ENCODE measurements at places on chromosomes 12 and 14.
A peak's percentile ranks its signal among the peaks of the same experiment; 100 is the strongest.

GRCh38 chr12:10301103-10301502 is 6.6 kb upstream of the KLRD1 start:
- DNase-seq: no peak

- no peak for DNase-seq
These were observed 377 bp downstream of the CCNT1 start for GRCh38 chr12:48716168-48716492.

DNA sequence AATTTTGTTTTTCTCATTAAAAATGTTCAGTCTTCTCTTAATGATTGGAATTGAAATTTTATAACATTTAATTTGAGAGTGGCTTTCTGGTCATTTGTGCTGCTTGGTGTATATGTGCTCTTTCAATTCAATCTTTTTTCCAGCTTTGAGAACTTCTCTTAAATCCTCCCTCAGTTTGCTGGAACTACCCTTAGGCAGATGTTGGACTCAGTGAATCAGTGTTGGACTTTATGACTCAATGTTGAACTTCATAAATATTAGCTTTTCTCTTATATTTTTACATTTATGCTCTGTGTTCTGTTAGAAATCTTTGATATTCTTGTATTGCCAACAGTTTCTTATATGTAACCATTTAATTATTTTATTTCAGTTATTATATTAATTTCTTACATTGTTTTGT is 935.5 kb upstream of the FBXO33 start:
- no peak for DNase-seq

- DNase-seq: no peak
These were observed 4.5 kb downstream of the FOXA1 start for GRCh38 chr14:37590428-37591139.

- DNase-seq: no peak
These were observed at the start of gene MYBPC1 for GRCh38 chr12:101594700-101595099. TSS of gene MYBPC1 (plus strand) at chr12:101594971. CDS start at chr12:101595071, 100 bp downstream.

- DNase-seq: no peak
These were observed 1212.4 kb upstream of the TMEM132C start for GRCh38 chr12:127054531-127054930.

DNA sequence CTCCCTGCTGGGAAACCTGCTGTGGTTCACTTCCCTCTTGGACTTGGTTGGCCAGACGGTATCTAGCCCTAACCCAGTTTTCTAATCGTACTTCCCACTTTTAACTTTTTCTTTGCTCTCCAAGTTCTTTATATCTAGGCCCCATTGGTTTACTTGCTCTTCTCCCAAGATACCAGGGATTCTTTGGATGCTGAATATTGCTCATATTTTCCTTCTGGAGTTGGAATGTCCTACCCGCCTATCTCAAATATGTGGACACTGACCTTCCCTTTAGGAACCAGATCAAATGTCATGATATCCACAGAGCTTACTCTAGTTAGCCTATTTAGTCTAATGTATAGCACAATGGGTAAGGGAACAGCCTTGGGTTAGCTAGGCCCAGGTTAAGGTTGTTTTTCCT is 228.6 kb downstream of the DACT1 start:
- no peak for DNase-seq

- DNase-seq: no peak
These were observed 16.5 kb downstream of the SELPLG start for GRCh38 chr12:108616941-108617858.

DNA sequence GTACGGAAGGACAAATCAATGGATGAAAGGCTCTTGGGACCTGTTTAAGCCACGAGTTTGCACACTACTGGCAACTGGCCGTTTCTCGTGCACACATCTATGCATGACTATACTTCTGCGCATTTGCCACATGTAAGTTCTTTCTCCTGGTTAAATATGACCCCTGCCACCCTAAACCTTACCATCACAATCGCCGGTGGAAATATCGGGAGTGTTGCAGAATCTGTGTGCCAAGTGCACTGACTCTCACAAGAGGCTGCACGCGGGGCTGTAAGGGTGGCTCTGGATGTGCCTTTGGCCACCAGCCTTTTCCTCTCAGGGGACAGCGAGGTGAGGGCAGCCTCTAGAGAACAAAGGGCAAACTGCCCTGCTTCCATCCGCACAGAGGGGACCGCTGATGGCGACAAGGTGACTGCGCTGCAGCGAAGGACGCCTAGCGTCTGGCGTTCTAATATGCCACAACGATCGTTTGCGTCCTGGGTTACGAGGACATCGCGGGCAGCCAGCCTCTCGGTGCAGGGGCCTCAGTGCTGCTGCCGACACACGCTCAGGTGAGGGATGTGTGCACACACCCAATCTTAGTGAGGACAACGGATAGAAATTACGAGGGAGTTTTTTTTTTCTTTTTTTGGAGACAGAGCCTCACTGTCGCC is 232.2 kb downstream of the PCNX1 start:
- DNase-seq: no peak

DNA sequence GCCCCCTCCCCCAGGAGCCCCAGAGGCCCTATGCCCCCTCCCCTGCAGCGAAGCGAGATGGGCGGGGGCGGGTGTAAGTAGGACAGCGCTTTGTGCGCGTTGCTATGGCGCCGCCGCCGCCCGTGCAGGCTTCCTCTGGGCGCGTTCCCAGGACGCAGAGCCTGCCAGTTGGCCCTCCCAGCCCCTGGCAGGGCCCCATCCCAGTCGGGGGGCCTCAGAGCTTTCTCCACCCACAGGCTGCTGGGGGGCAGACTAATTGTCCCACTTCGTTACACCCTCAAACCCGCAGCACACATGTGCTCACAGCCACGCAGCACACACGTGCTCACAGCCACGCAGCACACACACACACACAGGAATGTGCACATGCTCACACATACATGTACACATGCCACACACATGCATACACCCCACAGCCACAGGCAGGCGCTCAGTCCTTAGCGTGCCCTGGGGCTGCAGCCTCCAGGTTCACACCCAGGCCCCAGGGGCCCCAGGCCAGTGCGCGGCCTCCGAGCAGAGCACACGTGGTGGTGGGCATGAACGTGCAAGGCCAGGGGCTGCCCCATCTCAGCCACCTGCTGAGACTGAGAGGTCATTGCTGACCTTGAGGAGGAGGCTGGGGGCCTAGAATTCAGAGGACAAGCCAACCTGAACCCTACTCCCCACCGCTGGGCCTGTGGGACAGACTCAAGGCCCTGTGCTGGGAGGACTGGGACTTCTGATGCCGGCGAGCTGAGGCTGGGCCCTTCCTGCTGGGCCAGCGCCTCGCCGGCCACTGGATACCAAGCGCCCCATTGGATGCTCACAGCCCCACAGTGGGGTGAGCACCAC is 15.6 kb downstream of the TRMT61A start:
- no peak for DNase-seq

DNA sequence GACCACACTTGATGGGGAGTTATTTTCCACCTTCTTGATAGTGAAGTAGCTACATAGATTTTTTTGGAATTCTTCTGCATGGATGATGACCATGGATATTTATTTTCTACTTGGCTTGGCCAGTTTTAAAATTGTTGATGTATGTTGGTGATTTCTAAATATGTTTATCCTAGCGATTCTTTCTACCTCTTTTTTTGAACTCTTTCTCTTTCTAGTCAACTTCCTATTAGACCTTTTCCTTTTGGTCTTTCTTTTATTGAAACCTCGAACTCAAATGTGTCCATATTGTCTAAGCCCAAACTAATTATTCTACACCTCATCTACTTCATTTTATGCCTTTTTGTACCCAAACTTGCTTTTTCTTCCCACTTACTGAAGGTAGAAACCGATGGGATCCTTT is 37.0 kb downstream of the CCDC91 start:
- DNase-seq: no peak

- DNase-seq: no peak
These were observed 38.3 kb downstream of the GALNT4 start for GRCh38 chr12:89486264-89486663.

DNA sequence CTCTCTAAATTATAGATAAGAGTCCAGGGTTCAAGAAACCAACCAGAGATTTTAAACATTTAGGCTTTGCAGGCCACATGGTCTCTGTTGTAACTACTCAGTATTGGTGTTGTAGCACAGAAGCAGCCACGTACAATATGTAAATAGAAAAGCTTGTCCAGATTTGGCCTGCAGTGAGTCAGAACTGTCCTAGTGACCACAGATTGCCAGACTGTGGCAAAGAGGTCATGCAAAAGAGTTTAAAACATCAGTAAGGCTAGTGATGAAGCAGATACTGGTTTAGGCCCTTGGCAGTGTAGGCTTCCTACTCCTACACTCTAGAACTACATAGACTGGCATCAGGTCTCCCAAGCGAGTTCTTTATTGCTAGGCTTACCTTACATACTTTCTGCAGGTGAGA is 117.6 kb upstream of the GARIN6 start:
- no peak for DNase-seq

DNA sequence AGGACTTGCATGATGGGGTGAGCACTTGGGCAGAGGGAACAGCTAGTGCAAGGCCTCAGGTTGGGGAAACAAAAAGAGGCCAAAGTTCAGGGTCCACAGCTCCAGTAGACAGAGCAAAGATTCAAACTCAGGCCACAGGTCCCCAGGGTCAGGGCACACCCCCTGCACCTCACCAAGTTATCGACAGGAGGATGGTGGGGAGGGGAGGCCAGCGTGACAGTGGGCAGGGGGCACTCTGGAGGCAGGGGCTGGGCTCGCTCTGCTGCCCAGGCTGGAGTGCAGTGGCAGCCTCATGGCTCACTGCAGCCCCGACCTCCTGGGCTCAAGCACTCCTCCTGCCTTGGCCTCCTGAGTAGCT is 32.4 kb upstream of the ULK1 start:
- no peak for DNase-seq

DNA sequence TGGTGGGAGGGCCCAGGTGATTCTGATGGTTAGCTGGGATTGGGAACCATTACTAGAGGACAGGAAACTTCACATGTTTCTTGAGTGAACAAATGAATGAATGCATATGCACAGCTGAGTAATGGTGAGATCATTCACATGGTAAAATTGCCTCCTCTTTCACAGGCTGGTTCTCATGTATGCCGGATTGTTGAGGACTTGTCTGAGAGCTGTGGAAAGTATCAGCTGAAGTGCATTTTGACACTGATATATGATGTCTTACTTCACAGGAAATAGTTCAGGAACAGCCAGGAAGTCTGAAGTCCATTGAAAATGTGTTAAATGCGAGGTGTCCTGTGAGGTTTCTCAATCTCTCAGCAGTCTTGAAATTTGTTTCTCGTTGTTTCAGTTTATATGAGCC is 77.6 kb upstream of the DACT1 start:
- no peak for DNase-seq

GRCh38 chr12:92140896-92141536 is 4.6 kb downstream of the BTG1 start:
- DNase-seq: no peak

DNA sequence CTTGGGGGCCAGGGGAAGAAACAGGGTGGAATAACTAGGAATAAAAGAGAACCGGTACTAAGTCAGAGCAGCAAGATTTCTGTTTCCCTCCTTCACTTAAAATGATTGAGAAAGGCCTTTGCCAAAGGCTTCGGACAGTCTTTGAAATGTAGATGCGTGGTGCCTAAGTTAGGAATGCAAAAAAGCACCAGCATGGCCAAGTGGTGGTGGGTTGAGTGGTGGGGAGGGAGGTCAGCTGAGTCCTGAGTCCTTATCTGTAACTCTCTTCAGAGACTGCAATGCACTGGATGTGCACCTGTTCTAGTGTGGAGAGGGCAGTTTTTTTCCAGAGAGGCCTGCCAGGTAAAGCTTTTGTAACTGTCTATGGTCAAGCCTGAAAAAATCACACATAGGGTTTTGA is 919.9 kb downstream of the FSCB start:
- no peak for DNase-seq

DNA sequence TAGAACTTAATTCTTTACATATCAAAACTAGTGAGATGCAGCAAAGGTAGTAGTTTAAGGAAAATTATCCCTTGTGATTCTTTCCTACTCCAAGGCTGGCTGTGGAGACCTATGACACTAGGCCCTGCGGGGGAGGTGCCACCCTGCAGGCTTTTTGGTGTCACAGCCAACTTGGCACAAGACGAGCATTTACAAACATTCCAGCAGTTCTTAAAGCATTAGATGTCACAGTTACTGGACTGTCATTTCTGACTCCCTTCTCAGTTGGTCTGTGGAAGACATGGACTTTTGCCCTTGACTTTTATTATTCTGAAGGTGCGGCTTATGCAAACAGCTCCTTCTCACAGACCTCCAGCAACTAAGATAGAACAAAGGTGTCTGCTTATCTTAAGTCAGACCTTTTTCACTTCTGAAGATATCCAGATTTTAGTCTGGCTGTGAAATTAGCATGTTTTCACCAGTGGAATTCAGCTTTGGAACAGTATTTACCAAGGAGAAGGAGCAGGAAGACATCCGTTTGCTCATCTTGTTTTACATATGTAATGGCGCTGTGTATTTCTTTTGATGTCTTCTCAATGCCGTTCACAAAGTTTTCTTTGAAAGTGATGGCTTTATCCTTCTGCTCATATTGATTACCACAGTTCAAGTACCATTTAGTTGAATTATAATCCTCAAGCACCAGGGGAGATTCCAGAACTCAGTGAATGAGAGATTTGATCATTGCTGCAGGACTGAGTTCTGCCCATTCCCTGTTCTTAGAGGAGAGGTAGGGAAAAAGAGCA is 17.9 kb downstream of the SRGAP1 start:
- DNase-seq: no peak

GRCh38 chr12:120259418-120260202 is 5.9 kb downstream of the PXN start:
- DNase-seq: no peak

GRCh38 chr12:53938326-53939140 is at the start of gene HOXC13:
TSS of gene HOXC13 (plus strand) at chr12:53938831. CDS start at chr12:53938907, 76 bp downstream.
- peak; percentile 40 for DNase-seq

All from HS-27A (cell line).